Frontal cortex (tissue), 4 donors: ENCODE measurements at places on chromosomes 4 and X. TPM values are rescaled to one million over a fixed set of nuclear protein-coding genes. Genes with fewer than 3 reads are reported as not detected.

GRCh38 chr4:95949136-95949765, 109.4 kb downstream of the PDHA2 start:
- DNase-seq: no peak

TMPRSS11B gene
- not detected for total RNA-seq

DNA sequence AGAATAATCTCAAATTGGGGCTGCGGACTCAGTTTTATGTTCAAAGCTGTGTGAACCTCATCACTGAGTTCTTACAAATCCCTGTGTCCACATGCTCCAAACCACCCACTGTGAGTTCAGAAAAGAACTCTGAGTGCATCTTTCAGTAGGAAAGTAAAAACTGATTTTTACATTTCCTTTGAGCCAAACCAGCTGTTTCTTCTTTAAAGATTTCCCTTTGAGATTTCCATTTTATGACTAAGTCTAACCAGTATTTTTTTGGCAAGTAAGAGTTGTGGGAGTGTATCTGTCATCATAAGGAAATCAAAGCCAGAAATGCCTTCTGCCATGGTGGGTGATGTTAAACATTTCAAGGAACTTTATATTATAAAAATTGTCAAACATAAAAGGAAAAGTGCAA, 100.0 kb downstream of the TET2 start:
- DNase-seq: peak; percentile 12

SPARCL1 gene
- total RNA-seq: 48.9 TPM

DNA sequence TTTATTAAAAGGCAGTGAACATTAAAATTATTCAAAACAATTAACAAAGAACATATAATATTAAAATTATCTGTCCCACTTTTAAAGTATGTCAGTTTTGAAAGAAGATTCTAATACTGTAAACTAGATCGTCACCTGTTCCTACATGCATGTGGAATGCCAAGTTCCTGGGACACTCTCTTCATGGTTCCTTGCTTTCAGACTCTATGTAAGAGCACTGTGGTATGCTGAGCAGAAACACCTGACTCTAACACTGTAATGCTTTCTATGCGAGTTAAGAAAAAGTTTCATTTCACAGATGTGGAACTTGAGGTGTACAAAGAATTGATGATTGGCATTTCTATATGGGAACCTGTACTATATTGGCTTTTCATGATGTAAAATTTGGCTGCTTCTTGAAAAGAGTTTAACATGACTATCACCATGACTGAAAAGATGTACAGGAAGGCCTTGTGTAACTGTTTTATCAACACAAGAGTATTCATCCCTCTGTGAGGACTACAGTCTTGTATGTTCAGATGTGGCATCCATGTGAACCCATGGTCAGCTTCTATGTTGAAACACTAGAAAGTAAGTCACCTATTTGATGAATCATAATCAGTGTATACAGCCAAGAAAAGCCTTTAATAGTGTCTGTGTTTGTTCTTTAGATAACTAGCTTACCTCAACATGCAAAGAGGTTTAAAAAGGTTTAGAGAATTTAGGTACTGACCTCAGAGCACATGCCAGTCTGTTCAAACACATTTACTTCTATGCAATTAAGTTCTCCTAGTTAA, 354.5 kb downstream of the ARHGAP24 start:
- DNase-seq: no peak

DNA sequence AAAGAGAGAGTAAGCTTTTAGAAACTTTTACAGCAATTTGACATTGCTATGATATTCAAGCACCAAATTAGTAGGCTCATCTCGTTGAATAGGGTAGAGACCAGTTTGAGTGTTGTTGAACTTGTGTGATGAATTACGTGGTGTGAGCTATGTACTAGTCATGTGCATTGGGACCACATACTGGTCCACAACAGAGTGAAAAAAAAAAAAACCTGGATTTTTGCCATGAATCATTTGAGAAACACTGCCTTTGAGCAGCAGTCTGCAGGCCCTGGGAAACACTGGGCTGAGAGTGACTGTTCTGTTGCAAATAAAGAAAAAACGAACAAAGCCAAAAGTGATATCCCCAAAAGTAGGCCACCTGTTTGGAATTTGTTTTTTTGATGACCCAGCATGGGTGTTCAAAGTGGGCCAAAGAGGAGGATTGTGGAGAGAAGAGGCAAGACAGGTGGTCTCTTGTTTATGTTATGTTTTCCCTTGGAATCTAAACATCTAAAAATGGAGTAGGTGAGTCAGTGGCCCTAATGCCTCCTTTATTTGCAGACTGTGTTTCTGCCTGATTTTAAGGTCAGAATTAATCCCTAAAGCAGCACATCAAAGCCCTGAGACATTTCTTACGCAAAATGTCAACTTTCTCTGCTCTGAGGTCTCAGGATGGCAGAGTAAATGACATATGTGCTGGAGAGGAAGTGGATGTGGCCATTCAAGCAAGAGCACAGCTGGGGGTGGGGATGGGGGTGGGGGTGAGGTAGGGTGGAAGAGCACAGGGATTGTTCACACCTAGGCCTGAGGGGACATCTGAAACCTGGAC, 33.5 kb downstream of the TAF7L start:
- no peak for DNase-seq

DNA sequence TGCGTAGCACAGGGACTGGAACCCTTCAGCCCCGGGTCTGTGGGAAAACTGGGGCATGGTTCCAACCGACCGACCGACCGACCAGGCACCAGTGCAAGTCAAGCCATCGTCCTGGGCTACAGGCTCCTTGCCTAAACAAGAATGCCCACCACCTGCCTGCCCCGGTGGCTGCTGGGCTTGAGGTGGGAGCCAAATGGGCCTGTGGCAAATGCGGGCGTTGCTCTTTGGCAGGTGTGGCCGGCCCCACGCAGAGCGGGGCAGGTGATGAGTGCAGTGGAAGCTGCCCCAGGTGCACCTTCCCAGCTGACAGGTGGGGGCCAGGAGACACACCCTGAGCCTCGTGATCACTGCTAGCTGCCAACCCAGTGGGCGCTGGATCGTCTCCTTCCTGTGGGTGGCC, 77.9 kb downstream of the MTMR1 start:
- no peak for DNase-seq

PCDH11X gene
- total RNA-seq: 108 TPM

GRCh38 chr4:140330311-140330900, 43.0 kb upstream of the SCOC start:
- DNase-seq: no peak

GRCh38 chr4:101864660-101865059, 74.1 kb downstream of the BANK1 start:
- DNase-seq: no peak

PCDH10 gene
- 110 TPM for total RNA-seq

GRCh38 chr4:90128961-90129495, 1.8 kb downstream of the CCSER1 start:
- no peak for DNase-seq

DNA sequence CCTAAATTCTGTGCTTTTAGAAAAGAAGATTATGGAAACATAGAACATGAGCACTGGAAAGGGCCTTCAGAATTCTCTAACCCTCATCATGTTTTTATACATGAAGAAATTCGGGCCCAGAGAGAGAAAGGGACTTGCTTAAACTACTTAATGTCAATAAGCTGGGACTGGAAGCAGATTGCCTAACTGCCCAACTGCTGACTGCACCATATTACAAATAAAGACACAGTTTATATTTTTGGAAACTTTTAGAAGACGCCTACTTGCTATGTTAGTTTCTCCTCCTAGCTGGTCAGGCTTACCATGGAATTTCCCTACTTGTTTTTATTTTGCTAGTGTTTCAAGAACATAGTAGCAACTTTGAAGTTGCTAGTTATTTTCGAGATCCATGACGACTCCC, 47.1 kb downstream of the SLC9A6 start:
- no peak for DNase-seq

GRCh38 chrX:154040307-154040756, 20.6 kb upstream of the IRAK1 start:
- no peak for DNase-seq

- no peak for DNase-seq
These were observed 26.4 kb downstream of the NKX1-1 start for GRCh38 chr4:1379801-1380331.

DNA sequence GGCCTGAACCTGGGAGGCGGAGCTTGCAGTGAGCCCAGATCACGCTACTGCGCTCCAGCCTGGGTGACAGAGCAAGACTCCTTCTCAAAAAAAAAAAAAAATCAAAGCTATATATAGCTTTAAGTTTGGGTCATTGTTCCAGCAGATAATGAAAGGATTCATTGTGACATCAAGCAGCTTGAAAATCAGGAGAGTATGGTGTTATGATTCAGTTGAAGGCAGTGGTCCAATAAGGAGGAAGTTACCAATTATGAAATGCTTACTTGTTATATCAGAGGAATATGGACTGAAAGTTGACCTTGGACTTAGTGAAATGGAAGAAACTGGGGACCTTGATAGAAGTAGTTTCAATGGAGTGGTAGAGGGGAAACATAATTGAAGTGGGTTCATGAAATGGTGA, 140.4 kb upstream of the MAD2L1 start:
- DNase-seq: no peak

- no peak for DNase-seq
These were observed 106.9 kb downstream of the MAML3 start for GRCh38 chr4:140047017-140047640.

- DNase-seq: no peak
These were observed 38.4 kb upstream of the ARHGEF6 start for GRCh38 chrX:136819031-136819703.

XG gene
- not detected for total RNA-seq

DNA sequence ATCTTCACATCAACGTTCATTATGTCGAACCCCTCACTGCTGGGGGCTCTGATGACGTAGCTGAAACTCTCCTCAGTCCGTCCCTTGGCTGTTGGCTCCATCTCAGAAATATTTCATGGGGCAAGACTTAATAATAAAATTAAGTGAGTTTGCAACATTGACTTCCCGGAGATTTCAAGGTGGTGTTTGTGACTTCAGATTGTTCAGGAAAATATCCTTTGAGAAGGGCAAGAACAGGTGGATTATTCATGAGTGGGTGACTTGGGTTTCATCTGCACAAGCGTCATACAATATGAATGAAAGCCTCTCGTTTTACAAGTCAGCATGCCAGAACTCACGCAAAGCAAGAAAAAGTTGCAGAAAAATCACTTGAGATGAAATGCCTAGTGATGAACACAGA, at the start of gene C4orf50:
TSS of gene C4orf50 (minus strand) at position 101 of the 400 bp plus-strand sequence.
- DNase-seq: no peak

DNA sequence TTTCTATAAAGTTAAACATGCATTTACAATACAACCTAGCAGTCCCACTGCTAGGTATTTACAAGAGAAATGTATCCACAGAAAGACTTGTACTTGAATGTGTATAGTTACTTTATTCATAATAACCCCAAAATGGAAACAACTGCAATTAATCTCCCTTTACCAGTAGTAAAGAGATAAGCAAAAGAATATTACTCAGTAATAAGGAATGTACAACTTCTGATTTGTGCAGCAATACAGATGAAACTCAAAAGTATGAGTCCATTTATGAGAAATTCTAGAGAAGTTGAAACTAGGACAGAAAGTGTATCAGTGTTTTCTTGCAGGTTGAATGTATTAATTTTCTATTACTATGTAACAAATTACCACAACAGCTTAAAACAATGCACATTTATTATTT, 15.2 kb downstream of the USP53 start:
- DNase-seq: no peak

GRCh38 chr4:103032574-103032973, 13.1 kb upstream of the SLC9B1 start:
- DNase-seq: no peak

DNA sequence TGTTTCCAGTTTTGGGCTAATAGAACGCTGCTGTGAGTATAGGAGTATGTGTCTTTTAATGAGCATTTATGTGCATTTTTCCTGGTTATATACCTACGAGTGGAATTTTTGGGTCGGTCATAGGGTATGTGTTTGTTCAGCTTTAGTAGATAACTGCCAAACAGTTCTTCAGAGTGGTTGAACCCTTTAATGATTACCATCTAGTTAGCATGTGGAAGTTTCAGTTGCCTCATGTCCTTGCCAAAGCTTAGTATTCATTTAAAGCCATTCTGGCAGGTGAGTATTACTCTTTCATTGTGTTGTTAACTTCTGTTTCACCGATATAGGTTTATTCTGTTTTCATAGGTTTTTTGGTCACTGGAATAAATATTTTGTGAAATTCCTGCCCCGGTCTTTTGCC, 229.1 kb downstream of the ARHGAP10 start:
- DNase-seq: no peak

DNA sequence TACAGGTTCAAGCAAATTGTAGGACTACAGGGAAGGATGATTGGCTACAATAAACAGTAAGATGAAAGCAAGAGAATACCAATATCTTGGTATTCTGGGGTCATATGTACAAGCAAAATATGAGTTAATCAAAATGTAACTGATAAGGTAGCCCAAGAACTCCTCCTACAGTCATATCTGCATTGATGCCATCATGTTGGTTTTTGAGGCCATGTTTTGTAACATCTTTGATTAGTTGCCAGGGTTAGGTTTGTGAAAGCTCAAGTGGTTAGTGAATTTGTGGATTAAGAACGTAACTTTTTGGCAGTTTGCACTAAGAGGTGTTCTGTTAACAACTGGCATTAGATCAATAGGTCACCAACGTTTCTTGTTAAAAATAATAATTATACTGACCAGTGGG, 59.6 kb downstream of the USP9X start:
- no peak for DNase-seq

- DNase-seq: no peak
These were observed 16.9 kb downstream of the NKX3-2 start for GRCh38 chr4:13527192-13527980.

GRCh38 chr4:63663870-63664269, 745.4 kb downstream of the TECRL start:
- DNase-seq: no peak

GRCh38 chr4:151251603-151252304, 25.2 kb upstream of the PRSS48 start:
- no peak for DNase-seq

DNA sequence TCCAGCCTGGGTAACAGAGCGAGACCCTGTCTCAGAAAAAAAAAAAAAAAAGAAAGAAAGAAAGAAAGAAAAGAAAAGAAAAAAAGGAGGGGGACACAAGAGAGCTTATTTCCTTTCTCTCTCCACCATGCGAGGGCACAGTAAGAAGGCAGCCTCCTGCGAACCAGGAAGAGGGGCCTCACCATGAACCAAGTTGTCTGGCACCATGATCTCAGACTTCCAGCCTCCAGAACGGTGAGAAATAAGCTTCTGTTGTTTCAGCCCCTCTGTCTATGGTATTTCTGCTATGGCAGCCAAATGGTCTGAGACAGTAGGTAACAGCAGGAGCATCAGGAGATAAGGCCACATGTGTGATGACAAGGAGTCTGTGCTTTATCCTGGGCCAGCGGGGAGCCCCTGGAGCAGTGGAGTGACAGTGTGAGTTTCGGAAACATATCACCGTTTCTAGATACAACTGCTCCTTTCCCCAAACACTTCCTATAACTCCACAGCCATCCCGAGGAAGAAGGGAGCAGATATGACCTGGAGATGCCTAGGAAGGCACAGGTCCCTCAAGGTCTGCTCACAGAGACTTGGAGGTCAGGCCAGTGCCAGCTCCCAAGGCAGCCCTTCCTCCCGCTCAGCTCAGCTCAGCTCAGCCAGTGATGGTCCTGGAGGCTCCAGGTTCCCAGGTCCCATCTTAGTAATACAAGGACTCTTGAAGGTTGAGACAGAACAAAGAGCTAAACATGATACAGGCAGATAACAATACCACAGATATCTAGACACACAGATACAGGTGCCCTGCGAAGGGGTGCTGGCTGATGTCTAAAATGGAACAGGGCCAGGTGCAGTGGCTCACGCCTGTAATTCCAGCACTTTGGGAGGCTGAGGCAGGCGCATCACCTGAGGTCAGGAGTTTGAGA, 17.7 kb downstream of the JAKMIP1 start:
- DNase-seq: no peak

GRCh38 chr4:157896726-157897125, 276.1 kb downstream of the GASK1B start:
- DNase-seq: no peak

GRCh38 chrX:39425124-39425806, 624.0 kb downstream of the MID1IP1 start:
- no peak for DNase-seq
